ENCODE measurements at places on chromosomes 12 and 14.

DNA sequence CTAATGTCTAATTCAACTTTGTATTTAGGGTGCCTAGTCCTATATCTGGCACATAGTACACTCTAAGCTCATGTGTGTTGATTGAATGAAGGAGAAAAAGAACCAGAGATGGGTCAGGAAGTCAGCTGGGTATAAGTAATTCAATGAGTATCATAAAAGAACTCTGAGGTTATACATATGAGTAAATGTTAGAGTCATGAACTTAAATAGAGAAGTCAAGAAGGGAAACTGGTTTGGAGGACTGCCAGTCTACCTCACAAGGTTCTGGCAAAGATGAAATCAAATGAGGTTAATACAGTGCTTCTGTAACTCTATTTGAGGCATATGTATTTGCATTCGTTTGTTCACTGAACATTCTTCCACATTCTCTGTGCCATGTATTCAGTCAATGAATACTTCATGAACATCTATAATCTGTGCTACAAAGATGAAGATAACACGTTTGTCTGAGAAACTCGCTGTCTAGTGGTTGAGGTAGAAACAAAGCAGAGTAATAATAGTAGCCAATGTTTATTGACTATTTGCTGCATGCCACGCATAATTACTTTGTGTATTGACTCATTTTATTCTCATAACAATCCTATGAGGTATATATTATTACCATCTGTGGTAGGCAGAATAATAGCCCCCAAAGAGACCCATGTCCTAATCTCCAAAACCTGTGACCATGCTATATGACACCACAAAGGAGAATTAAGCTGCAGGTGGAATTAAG, 88.9 kb downstream of the PTGER2 start:
- no peak for DNase-seq

GRCh38 chr12:110279566-110280375, 1.3 kb upstream of the ATP2A2 start:
- no peak for DNase-seq

GRCh38 chr14:63287666-63288483, 30.9 kb downstream of the GPHB5 start:
- DNase-seq: no peak

- no peak for DNase-seq
Measured at GRCh38 chr12:93638095-93638494, 39.1 kb upstream of the CRADD start.

GRCh38 chr12:130161261-130162243, 712 bp upstream of the FZD10 start:
- DNase-seq: no peak

- DNase-seq: no peak
Measured at GRCh38 chr12:14621826-14622225, 54.1 kb upstream of the PLBD1 start.

DNA sequence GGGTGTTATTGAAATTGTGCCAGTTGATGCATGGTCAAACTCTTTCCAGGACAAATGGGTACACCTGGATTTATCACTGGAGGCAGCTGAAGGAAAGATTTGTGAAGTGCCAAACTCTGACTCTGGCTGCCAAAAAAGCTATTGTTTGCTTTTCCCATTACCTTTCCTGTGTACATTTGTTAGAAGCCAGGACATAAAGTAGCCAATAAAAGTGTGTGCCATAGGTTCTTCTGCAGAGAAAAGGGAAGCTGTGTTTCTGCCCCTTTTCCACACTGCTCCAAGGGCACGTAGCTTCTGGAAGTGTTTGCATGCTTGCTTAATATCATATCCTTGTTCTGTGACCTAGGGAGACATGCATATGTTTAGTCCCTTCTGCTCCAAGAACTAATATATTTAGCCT, 1114.4 kb downstream of the SLC16A7 start:
- no peak for DNase-seq

DNA sequence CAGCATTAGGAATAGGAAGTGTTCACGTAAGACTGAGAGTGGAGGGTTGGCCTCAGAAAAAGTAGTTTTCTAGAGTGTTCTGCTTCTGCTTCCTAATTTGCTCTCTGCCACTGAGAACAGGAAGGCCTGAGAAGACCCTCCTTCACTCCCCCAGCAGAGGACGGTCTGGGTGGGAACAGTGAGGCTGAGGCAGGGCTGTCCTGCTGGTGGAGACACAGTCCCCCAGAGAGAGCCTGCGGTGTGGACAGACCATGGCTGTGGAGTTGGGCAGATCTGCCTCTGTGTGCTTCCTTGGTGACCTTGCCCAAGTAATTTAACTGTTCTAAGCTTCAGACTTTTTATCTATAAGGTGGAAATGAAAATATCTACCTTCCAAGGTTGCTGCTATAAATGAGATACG, 182.3 kb downstream of the DACT1 start:
- no peak for DNase-seq
